Stimulated activated CD4-positive, alpha-beta T cell treated with anti-CD3 and anti-CD28 coated beads, Interleukin-1b, Interleukin-23, amount 100 ng/mL, for 48 hours (primary cell): ENCODE measurements at places on chromosomes 6 and 20.

DNA sequence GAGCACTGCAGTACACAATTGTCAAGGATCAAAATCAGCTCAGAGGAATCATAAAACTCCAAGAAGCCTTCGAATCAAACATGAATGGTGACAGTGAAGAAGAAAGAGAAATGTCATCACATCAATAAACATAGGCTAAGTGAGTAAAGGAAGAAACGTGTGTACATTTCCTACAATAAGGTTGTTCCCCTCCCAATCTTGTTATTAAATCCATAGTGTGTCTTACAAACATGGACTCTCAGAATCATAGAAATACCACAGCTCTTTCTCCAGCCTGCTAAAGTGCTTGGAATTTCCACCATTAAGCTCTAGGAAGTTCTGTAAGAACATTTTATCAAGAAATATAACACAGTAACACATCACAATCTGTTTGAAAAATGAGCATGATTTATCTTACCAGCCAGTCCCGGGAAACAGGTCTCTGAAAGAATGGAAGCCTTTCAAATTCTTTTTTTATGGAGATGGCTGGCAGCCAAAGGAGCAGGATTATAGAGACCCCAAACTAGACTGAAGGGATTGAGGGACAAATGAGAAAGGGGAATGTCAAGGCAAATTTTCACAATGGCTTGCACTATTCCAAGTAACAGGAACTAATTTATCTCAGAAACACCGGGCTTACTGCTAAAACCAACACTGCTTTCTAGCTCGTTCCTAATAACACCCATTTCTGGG lies 4.5 kb upstream of the TNFAIP3 start:
- DNase-seq = no peak

DNA sequence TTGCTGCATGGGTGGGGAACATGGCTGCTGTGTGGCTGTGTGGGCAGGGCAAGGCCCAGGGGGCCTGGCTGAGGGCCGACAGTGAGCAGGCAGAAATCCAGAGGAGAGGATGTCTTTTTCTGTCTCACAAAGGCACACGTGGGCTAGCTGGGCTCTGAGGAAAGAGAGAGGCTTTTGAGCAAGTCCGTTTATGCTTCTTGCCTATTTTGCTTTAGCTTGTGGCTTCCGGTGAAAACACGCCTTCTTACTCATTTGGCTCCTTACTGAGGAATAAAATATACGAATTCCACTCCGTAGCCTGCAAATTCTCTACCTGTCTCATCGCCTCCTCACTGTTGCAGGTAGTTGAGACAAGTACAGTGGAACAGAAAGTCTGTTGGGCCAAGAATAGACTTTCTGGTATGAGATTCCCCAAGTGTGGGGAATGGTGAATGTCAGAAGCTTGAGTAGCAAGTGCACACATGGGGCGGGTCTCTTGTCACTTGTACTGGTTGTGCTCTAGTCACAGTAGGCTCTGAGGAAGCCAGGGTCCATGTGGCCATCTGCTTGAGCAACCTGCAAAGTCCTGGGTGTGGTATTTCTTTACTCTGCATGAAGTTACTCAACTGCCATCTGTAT lies 28.4 kb downstream of the WRNIP1 start:
- DNase-seq = peak; percentile 50

GRCh38 chr20:46416421-46416820 lies 10.0 kb upstream of the ELMO2 start:
- DNase-seq = no peak

DNA sequence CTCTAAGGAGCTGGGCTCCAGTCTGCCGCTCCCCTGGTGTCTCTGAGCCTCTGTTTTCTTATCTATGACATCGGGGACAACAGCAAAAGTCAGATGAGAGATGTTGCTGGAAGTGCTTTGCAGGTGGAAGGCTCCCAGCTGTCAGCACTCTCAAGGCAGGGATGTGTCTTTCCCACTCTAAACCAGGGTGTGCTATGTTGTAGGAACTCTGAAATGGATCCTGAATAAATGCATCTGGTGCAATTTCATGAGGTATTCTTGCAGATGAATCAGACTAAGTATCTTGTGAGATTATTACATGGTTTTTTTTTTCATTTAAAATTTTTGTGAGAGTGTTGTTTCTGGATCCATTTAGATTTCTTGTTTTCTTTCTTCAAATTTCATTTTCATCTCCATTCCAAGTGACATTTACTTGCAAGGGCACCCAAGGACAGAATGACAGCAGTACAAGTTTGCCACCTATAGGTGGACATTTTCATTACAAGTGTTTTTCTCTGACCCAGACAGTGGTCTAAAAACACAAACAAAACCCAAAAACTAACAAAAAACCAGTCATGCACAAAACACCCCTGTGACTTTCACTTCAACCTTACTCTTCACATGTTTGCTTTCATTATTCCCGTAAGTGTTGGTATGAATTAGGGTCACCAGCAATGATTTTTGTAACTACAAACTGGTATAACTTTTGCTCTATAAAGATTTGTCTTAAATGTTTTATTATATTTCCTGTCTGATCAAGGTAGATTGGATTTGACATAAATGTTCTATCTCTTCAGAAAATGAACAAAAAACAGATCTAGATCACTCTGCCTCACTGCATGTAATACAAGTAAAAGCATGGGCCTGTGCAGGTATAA lies 14.7 kb upstream of the SIM1 start:
- DNase-seq = no peak

- no peak for DNase-seq
Observed at GRCh38 chr6:158839796-158840195, 20.6 kb upstream of the EZR start.

GRCh38 chr6:101668496-101669030 lies 275.1 kb downstream of the GRIK2 start:
- DNase-seq = no peak

- no peak for DNase-seq
Observed at GRCh38 chr6:87494761-87495422, 22.1 kb downstream of the SLC35A1 start.

DNA sequence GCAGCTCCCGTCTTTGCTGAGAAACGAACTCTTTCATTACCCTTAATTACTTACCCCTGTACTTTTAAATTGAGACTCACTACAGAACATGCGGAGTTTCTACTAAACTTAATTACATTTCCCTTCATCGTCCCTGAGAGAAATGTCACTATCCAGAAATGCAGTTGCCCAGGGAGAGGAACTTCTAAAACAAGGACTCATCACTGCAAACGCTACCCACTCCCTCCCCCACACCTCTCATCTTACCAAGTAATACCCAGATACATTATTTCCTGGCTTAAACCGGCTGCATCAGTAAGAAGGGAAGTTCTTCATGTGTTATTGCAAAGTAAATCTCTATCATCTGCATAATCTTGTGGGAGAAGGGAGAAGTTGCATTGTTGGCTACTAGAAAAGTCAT lies 138.3 kb downstream of the IPCEF1 start:
- DNase-seq = no peak

GRCh38 chr6:154471609-154472362 lies 38.7 kb downstream of the CNKSR3 start:
- DNase-seq = no peak

DNA sequence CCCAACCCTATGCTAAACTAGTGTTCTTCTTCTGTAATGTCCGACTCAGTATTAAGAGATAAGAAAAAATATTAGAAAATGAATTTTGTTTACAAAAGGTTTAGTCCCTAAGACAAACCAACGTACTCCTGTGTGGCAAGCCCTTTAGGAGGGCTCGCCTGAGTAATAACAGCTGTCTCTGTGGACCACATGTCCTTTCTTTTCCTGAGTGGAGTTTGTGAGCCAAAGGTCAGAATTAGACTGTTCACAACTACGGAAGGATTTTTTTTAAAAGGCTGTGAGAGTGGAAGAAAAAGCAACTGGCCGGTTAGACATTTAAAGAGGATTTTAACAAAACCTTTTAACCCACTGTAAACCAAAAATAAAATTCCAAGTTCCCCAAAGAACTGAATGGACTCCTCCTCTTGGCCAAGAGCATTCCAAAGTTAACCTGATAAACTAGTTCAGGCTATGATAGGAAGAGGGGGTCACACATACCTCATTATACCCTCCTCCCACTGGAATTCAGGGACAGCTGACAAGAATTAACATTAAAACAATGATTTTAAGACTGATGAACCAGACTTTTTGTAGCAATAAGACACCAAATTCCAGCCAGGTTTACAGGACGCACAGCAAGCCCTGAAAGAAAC lies 43.5 kb downstream of the FAM184A start:
- DNase-seq = no peak

DNA sequence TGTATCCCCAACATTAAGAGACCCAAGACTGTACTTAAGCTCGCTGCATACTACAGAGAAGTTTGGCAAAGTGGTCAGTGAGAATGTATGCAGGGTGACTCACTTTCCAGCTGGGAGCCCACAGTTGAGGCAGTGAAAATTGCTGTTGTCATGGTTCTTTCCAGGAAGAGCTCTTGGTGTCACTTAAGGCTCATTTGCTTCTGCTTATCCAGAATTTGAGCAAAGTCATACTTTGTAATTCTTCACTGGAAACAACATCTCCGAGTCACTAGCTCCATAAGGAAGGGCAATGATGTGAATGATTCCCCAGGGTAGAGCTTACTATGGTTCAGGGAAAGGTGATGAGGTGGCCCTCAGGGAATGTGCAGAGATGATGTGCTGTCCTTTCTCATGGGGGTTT lies 65.4 kb upstream of the FBXL4 start:
- no peak for DNase-seq

DNA sequence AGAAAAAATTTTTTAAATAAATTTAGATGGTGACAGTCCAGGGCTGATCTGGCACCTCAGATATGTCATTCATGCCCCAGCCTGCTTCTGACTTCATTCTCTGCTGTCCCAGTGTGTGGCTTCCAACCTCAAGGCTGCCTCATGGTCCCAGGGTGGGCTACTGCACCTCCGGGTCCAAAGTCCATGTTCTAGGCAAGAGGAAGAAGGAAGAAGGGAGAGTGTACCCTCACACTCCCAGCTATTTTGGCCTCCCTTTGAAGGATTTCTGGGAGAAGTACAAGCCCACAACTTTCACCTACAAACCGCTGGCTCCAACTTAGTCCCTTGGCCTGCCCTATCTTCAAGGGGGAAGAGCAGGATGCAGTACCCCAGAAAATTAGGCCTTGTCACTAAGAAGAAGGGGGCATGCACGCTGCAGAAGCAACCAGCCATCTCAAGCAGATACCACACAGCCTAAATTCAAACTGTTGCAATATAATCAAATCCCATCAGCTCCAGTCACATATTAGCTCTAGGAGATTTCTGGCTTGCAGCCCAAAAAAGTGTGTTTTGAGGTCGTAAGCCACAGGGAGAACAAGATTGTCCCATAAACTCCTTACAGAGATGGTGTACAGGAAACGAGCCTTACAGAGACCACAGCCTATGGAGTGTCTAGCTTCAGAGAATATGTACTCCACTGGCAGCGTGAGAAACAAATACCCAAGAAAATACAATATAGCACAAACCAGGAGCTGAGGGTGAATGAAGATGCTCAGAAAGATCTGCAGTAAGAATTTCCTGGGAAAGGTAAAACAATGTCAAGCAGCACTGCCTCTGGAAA lies 906 bp upstream of the BTN3A2 start:
- no peak for DNase-seq

- no peak for DNase-seq
Observed at GRCh38 chr6:163839296-163839695, 424.8 kb downstream of the QKI start.

DNA sequence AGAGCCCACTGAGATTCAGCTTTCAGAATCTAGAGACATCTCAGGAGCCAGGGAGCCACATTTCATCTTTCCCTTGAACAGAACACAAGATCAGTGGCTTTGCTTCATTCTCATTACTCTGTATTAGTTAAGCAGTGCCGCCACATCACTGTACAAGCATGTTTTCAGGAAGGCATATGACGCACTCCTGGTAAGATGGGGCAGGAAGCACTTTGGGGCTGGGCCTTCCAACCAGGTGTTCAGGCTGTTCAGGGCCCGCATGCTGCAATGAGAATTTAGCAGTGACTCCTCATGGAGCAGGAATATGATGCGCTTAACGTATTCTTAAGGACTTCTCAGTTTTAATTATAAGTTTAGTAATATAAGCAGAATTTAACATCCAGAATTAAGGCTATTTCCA lies 29.7 kb upstream of the GNRH2 start:
- DNase-seq = peak; percentile 34

DNA sequence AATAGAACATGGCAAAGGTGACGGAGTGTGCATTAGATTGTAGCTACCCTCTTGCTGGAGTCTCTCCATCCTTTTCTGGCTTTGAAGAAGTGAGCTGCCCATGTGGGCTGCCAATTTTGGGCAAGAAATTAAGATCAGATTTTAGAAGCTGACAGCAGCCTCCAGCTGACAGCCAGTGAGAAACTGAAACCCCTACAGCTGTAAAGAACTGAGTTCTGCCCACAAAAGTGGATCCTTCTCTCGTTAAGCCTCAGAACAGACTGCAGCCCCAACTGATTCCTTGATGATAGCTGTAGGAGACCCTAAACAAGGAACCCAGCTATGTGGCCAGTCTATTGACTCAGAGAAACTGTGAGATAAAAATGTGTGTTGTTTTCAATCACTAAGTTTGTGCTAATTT lies 134.1 kb downstream of the CD109 start:
- DNase-seq = no peak

- no peak for DNase-seq
Observed at GRCh38 chr6:20702366-20702765, 168.1 kb downstream of the CDKAL1 start.

DNA sequence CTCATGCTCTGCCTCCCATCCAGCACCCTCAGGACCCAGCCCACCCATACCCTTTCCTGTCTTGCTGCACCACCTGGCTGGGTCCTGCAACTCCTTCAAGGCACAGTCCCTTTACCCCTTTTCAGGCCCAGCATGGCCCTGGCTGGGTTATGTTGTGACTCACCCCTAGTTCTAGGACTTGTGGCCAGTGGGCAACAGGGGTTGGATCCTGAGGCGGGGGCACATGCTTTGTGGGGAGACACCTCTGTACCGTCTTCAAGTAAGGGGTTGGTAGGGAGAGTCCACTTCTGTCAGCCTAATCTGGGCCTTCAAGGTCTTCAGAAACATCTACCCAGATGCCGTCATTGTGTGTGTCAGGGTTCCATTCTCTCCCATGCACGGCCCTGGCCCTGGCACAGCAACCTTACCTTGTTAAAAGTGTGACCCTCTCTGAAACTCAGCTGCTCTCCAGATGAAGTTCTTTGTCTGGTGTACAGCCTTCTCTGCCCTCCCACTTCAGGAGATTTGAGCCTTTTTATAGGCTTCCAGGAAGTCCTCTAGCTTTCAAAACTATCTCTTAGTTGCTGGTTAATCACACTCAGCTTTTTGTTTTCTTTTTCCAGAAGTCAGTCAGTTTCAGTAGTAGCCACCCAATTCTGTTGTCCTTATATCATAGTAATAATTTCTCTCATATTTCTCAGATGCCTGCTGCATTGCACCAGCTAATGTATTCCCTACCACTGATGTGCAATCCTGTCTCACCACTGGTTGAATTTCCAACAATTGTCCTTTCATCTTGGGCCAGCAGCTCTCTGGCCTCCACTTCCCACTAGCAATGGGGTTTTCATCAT lies 107.3 kb downstream of the NRN1 start:
- DNase-seq = no peak

DNA sequence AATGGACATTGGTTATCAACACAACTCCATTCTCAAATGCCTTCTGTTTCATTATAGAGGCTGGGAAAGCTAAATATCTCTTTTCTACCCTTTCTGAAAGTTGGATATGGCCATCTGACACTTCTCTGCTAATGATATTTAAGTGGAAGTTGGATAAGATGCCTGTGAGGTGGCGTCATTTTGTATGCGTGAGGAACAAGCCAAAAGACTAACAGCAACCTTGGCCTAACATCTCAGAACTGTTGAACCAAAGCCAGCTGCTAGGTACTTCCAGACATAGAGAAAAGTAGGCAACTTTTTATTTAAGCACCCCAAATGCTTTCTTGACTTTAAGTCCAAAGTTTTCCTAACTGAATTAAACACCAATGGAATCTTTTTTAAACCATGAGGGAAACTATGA lies 708.4 kb downstream of the CD109 start:
- no peak for DNase-seq

GRCh38 chr6:135071541-135071940 lies 16.9 kb upstream of the HBS1L start:
- DNase-seq = no peak
